ENCODE measurements at places on chromosomes 4 and X.

DNA sequence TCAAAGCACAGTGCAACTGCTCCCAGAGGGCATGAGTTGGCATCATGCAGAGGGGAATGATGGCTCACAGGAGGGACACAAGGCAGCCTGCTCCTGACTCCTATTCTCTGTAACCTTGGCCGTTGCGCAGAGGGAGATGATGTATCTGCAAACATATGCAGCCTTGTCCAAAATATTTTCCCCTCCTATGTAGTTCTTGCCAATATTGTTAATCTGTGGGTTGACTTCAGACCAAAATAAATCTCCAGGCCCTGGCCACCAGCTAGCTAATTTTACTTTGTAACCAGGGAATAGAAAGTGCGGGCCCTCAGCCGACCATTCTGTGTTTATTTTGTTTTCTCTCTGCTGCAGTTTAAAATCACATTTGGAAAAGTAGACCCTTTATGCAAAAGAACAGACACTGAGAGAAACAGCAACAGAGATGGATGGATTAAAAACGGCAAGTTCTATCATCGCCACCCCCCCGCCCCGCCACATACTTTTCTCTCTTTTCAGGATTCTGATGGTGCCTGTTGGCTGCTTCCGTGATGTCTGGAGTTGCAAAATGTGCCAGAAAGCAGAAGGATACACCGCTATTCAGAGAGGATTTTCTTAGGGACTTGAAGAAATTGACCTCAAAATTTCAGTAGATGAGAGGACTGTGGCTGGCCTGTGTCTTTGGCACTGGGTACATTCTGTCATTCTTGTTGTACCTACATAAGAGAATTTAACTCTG lies 185.3 kb upstream of the BCOR start:
- no peak for DNase-seq

GRCh38 chr4:38075370-38076152 lies 115.4 kb downstream of the PTTG2 start:
- no peak for DNase-seq

DNA sequence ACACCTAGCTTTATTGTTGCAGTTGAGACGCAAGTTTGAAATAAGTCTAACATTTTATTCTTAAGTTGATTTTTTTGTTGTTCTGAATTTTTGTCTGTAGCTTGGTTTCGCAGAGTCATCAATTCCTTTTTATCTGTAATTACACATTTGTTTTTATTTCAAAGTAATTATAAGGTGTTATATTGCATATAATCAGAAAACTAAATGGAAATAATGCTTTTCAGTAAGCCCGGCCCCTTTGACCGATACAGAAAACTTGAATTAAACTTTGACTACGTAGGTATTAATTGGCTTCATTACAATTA lies 2.1 kb downstream of the KDM6A start:
- no peak for DNase-seq

DNA sequence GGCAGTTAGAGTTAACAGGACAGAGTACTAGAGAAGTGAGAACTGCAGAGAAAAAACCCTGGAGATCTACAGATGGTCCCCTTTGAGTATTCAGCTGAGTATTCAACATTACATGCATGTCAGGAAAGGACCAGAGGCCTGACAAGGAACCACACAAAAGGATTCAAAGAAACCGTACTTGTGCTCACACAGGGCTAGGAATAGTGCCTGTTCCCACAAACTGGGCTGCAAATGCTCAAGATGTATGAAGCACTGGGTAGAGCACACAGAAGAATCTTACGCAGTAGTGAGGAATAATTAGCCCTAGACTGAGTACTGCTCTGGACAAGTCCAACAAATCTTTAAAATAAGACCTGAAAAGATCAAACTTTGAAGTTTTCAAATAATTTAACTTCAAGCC lies 17.6 kb downstream of the PTPN13 start:
- no peak for DNase-seq

- no peak for DNase-seq
Measured at GRCh38 chr4:173821036-173821435, 291.0 kb upstream of the HAND2 start.

DNA sequence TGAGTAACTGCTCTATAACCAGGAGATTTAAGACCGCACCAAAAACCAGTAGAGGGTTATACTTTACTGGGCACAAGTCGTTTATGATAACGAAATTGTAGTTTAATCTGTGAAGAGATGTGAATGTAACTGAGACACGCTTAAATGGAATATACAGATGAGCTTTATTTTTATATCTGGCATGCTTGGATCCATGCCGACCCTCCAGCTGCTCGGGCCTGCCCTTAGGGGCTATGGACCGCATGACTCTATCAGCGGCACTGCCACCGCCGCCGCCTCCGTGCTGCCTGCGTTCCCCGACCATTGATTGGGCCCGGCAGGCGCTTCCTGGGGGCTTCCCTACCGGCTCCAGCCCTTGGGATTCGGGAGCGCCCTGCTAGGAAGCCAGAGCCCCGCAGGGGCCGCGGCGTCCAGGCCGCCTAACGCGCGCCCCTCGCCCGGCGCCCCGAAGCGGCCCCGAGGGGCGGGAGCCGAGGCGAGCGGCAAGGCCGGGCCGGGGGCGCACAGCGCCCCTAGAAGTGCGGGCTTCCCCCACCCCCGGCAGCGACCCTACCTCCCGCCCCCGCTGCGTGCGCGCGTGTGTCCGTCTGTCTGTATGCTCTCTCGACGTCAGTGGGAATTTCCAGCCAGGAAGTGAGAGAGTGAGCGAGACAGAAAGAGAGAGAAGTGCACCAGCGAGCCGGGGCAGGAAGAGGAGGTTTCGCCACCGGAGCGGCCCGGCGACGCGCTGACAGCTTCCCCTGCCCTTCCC lies at the start of gene NFKB1:
TSS of gene NFKB1 (plus strand) at position 664 of the 751 bp plus-strand sequence. CDS start 24,160 bp downstream, outside the sequence.
- DNase-seq = peak; percentile 79

DNA sequence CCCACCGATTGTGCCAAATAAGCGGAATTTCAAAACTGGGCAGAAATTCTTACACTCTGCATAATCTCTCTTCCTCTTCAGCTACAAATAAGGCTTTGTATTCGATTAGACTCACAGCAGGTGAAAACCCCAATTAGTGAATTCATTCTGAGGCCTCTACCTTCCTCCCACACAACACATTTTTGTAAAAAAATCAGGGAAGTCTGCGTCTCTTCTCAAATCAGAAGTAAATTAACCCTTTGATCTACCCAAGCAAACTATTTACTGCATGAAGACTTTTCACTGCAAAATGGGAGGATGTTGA lies 200.6 kb upstream of the FTHL17 start:
- no peak for DNase-seq

GRCh38 chr4:162770761-162771490 lies 395.8 kb downstream of the NAF1 start:
- no peak for DNase-seq

GRCh38 chr4:153409924-153410501 lies 56.1 kb upstream of the TMEM131L start:
- DNase-seq = no peak

DNA sequence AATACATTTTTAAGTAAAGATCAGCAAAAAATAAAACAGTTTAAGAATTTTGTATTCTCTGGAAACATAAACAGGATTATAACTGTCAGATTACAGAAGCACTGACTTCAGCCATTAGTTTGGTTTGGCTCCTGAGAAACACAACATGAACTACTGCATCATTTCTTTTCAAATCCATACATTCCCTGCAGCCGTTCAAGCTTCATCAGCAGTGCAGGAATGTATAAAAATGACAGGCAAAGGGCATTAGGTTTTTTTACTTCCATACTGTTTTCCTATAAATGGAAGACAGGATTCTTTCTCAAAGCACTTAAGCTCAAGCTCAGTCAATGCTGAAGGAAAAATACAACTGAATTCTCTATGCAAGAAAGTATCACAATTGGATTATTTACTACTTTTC lies 4.2 kb upstream of the MAB21L2 start:
- no peak for DNase-seq

DNA sequence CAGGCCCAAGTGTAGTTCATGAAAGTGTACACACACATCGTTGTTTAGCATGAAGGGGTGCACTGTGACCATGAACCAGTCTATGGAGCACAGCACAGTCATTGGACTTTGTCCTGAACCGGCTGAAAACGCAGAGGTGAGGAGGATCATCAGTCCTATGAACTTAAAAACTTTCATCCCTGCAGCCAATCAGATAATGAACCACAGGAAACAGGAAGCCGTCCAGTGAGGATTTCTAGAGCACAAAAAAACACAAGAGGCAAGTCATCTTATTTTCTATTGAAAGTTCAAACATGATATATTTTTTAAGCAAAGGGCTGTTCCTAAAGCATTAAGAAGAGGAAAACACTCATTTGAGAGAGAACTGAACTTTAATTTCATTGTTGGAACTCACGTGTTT lies 91.8 kb downstream of the PLAC1 start:
- DNase-seq = no peak

DNA sequence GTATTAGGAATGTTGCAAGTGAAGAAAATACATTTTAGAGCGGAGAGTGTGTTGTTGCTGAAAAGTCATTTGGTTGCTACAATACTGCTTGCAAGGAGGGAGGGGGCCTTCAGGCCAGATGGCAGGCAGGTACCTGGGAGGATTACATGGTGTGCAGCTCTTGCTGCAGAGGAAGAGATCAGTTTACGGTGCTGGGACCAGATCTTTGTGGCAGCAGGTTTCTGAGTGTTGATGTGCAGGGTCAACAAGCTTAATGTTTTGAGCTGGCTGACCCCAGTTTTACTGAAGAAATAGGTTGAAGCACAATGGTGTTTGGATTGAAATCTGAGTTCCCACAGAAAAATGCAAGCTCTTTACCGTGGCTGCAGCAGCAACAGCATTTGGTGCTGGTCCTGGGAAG lies 96.4 kb upstream of the DDIT4L start:
- DNase-seq = no peak

GRCh38 chr4:75723163-75724065 lies 963 bp upstream of the USO1 start:
- DNase-seq = no peak

DNA sequence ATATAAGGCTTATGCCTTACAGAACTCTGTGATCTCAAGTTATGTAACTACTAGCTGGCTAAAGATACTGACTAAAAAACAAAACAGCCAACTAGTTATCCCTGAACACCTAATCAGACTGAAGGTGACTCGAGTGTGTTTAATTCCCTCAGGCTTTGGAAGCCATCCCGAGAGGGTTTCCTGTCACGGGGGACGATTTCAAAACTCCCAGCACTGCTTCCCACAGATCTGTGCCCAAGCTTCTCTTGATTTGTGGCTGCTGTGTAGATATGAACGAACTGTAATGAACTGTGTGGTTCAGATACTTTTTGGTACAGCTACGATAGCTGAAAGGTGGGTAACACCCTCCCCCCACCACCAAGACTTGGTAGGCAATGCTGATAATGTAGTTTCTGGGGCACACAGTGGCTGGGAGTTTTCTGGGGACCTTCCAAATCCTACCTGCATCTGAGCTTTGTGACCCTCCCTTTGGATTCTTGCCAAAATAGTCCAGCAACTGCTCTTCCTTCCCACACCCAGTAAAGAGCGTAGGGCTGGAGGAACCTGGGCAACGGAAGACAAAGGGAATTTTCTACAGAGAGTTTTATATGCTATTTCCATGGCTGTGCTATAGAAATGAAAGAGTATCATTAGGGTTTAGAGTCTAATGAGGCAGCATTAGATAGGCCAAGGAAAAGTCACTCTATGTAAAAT lies 148.8 kb downstream of the MGST2 start:
- no peak for DNase-seq

DNA sequence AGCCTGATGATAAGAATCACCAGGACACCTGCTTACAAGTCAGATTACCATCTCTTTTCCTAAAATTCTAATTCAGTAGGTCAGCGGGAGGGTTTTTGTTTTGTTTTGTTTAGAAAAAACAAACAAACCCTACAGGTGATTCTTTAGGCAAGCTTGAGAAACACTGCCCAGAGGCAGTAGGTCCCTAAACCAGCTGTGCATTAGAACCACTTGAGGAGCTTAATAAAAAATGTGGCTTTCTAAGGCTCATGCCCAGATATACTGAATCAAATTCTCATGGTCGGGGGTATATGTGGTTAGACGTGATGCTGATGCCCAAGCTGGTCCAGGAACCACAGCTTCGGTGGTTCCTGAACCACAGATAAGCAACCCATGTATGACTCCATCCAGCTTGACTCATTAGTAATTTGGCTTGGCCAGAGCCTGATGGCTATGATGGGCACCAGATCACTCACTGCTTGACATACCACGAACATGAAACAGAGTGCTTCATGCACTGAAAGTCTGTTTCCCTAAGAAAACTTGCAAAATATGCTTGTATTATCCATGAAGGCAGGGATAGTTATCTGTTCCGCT lies 338.1 kb upstream of the F9 start:
- no peak for DNase-seq

- DNase-seq = no peak
Measured at GRCh38 chrX:17833954-17834353, 27.1 kb downstream of the RAI2 start.

DNA sequence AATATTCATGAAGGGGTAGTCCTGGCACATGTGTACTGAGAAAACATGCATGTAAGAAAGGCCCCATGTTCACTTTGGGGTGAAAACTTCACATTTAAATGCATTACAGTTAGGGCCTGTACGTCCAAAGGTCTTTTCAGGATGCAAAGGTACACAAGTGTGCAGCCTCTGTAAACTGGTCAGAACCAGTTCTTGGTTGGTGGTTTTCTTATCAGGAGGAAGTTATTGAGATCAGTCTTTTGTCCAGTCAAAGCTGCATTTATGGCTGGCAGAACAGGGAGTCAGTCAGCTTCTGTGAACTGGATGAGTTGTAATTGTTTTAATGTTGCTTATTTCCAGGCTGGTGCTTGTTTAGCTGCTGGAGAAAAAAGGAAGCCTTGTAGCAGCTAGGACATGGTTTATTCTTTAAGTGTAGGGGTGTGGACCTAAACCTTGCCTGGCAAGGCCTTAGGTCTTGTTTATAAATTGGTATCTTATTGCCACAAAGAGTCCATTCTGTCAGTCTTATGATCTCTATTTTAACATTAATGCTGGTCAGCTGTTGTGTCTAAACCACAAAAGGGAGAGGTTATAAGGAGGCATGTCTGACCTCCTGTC lies 1906.6 kb upstream of the TENM3 start:
- DNase-seq = no peak

GRCh38 chr4:106247600-106247999 lies 68.4 kb downstream of the TBCK start:
- DNase-seq = no peak

DNA sequence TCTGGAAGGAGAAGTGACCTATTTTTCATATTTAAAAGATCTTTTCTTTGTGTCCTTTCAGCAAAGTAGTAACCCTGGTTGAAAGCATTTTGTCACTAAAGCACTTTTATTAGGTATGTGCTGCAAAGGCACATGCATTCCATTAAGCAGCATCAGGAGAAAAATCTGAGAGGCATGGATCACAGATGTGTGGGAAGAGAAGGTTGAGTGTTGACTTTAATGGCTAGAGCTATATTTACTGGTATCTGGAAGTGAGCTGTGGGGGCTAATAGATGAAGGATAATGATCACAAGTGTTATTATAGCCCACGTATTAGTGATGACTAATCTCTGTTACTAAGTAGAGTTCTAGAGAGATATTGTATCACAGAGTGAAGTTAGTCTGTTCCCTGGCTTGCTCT lies 1520.7 kb downstream of the ARAP2 start:
- no peak for DNase-seq

- DNase-seq = peak; percentile 64
Measured at GRCh38 chr4:2931512-2932301, 31.5 kb downstream of the NOP14 start.

- no peak for DNase-seq
Measured at GRCh38 chr4:53049528-53049927, 187.4 kb downstream of the RASL11B start.

GRCh38 chr4:3112201-3112600 lies 37.7 kb downstream of the HTT start:
- no peak for DNase-seq
